ENCODE measurements at places on chromosomes 5 and 9. TPM values are rescaled to one million over a fixed set of nuclear protein-coding genes. Genes with fewer than 3 reads are reported as not detected.

The IRX4 gene
- total RNA-seq = not detected

DNA sequence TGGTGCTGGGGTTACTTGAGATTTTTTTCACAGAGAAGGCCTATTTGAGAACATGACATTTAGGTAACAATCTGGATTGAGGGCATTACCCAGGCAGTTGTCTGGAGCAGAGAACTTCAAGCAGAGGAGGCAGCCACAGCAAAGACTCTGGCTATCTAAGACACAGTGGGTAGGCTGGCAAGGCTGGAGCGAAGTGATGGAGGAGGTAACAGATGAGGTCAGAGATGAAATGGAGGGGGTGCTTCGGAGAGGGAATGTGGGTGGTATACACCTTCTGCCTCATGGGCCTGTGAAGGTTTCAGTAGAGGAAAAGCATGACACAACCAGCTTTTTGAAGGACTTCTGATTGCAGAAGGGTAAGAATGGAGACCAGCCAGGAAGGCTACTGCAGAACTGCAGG, 65.9 kb downstream of the TMEM174 start:
- no peak for DNase-seq

GRCh38 chr9:34647651-34648050, 1.2 kb downstream of the GALT start:
- DNase-seq = no peak

DNA sequence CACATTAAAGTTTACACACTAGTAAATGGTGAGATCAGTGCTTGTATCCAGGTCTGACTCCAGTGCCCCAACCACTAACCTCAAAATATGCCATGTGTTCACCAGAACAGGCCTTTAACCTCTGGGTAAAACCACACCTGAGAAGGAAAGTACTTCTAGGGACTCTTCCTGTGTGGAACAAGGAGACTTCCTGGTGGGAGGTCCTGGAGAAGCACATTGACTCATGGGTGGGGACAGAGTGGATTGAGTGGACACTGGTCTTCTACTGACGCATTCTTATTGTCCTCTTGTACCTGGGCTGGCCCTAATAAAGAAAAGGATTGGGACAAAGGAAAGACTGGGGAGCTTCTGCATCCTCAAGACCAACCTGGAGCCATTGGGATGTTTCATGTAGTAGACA, 43.4 kb downstream of the ANGPTL2 start:
- no peak for DNase-seq

The TXNDC8 gene
- not detected for total RNA-seq

GRCh38 chr9:110942522-110942921, 95.7 kb downstream of the LPAR1 start:
- DNase-seq = no peak

DNA sequence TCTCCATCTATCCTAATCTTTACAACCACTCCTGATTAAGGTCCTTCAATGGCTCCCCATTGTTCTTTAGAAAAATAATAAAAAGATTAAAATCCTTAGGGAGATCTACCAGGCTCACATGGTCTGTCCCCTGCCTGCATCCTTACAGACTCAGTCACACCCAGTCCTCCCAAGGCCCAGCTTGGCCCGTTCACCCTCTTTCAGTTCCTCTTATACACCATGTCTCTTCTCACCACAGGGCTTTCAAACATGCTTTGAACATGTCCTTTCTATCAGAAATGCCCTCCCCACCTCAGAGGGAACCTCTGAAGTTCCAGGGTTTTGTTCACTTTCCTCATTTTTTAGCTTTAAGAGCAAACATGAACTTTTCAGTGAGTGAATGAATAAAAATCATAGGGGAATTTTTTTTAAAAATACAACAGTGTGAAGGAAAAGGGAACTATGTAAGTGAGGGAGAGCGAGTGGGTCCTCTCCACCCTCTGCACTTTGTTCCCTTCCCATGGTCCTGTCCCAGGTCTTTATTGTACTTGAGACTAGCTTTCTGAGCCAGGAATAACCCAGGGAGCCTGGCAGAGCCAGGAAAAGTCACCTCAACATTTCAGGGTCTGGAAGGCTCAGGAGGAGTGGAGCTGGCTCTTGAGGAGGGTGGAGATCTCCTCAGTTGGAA, 55.3 kb downstream of the TRPC7 start:
- no peak for DNase-seq

DNA sequence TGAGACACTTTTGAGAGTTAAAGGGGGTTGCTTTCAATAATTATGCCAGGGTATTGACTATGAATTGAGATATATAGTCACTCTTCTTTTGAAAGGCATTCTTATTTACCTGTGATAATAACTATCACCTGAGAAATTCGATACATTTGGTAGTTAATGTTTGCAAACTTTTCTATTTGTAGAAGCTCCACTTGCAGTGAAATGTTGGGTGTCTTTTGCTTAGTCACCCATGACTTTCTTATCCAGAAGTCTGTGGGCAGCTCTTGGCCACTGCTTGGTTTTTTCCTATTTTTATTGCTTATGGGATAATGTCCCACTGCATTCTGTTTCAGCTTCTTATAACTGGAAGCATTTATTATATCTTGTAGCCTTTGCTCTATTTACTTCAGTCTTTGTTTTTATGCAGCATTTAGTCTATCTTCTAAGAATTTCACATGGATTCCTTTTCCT, 3.9 kb downstream of the MACIR start:
- no peak for DNase-seq
